ENCODE measurements at places on chromosomes 16 and 17. TPM values are rescaled to one million over a fixed set of nuclear protein-coding genes. Genes with fewer than 3 reads are reported as not detected.

Gene CES1
- not detected for total RNA-seq

Gene CLDN7
- total RNA-seq: 1.9 TPM

GRCh38 chr17:1029922-1030644 is 33.2 kb downstream of the TIMM22 start:
- DNase-seq: no peak

DNA sequence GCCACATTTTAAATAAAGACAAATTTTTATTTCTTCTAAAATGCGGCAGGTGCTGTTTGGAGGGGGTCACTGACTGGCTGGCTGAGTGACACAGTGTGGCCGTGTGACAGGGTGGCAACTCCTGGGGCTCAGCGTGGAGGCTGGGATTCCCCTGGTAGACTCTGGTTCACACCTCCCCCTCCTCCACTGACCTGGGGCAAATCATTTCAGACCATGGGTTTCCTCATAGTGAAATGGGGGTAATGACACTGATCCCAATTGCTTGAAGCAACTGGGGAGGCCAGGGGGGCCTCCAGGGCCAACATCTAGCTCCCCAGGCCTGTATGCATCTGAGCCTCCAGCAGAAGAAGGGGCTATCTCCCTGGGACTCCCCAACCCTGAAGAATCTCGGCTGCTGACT is 6.6 kb downstream of the HSD11B2 start:
- peak; percentile 40 for DNase-seq

DNA sequence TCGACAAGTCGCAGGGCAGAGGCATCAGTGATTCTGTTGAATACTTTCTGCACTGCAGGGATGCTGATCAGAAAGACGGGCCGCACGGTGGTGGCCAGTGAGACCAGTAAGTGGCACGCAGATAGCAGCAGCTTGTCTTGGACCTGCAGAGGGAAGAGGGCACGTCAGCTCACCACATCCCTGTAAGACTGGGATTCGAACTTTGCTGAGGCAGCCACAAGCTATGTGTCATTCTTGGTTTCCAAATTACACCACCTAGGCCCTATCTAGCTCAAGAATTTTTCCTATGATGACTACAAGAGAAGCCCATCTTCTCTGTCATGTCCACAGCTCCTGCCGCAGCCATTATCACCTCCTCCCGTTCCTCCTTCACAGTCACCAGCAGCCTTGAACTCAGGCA is 49.4 kb upstream of the GSG1L start:
- peak; percentile 59 for DNase-seq

DNA sequence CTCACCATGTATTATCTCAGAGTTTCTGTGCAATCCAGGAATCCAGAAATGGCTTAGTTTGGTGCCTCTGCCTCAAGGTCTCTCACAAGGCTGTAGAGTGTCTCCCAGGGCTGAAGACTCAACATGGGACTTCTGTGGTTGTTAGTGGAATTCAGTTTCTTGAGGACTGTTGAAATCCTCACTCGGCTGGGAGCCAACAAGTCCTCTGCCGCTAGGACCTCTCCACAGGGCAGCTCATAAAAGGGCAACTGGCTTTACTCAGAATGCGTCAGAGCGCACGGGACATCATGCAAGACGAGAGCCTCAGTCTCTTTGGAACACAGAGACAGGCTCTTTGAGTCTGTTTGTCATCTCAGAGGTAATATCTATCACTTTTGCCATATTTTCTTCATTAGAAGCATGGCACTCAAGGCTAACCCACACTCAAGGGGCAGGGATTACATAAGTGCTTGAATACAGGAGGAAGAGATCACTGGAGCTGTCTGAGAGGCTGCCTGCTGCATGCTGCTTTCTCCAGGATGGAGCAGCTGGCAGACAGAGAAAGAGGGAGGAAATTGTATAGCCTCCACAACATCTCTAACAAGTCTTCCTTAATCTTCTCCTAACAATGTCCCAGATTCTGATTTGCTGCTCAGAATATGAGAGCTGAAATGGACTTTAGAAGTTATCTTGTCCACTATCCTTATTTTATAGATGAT is 97.5 kb upstream of the ASIC2 start:
- no peak for DNase-seq

GRCh38 chr17:70013911-70014310 is 61.1 kb upstream of the KCNJ16 start:
- no peak for DNase-seq

DNA sequence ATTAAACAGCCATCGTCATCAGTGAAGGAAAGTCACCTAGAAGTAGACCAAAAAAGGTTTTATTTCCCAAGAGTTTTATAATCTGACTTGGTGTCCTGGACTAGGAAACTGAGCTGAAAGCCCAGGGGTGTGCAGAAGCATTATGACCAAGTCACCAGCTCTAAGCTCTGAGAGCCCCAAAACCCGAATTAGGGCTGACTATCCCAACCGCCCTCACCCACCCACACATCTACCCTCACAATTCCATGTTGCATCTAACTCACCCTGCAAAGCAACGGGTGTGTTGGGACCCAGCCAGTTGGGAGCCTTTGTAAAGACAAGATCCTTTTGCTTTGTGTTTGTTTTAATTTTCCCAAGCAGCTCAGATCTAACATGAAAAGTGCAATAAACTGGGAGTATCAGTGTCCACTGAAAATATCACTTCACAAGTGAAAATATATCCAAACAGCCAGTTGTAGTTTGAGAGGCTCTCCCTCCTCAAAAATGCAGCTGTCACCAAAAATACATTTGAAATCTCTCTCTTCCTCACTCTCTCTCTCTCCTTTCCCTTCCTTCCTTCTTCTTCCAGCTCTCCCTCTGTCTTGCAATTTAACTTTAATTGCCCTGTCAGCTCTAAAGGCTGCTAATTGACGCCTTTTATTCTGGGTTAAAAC is 16.2 kb upstream of the NOG start:
- no peak for DNase-seq

DNA sequence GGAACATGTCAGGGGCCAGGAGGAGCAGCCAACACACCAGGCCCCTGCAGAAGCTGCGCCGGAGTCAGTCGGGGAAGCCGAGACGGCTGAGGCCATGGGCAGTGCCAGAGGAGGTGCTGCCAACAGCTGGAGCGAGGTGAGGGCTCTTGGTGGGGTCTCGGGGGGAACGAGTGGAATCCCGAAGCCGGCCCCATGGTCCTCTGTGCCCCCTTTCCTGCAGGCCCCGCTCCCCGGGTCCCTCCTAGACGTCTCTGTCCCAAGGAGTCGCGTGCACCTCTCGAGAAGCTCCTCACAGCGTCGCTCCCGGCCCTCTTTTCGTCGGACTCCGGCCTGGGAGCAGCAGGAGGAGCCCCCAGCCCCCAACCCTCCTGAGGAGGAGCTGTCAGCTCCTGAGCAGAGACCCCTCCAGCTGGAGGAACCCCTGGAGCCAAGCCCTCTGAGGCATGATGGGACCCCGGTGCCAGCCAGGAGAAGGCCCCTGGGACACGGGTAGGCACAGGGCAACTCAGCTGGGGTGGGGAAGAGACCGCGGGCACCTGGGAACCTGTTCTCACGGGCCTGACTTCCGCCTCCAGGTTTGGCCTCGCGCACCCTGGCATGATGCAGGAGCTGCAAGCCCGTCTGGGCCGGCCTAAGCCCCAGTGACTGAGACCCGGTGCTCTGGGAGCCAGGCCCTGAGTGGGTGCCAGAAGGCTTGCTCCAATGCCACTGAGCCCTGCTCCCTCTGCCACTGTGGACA is 3.6 kb downstream of the APOBR start:
- DNase-seq: no peak

Gene FOXF1
- total RNA-seq: not detected

GRCh38 chr16:4940719-4941118 is 3.8 kb upstream of the PPL start:
- no peak for DNase-seq

Gene PRKCB
- total RNA-seq: 72.1 TPM

GRCh38 chr16:2236337-2237101 is at the start of gene DNASE1L2:
Gene DNASE1L2, plus strand, starts transcription at chr16:2236444. Its CDS starts 373 bp downstream, at chr16:2236817.
- no peak for DNase-seq

DNA sequence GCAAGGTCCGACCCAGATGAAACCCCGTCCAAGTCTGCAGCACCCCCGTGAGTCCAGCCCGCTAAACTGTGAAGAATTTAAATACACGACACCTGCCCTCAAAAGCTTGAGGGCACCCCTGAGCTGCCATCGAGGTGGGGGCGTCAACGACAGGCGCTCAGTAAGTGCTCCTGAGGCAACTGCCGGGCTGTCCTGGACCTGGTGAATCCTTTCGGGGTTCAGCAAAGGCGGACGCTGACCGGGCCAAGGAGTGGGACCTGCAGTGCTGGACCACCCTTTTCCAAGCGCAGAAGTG is 512 bp upstream of the ENDOV start:
- no peak for DNase-seq

Gene CRHR1
- not detected for total RNA-seq

Gene CALCOCO2
- 132 TPM for total RNA-seq

Gene FMNL1
- 689 TPM for total RNA-seq

GRCh38 chr16:4420505-4421105 is 4.2 kb upstream of the CORO7 start:
- DNase-seq: no peak

- no peak for DNase-seq
Observed at GRCh38 chr17:39110435-39111136, 40.9 kb downstream of the PLXDC1 start.

Gene NXPH3
- 1.2 TPM for total RNA-seq

GRCh38 chr16:74623839-74624235 is 16.9 kb upstream of the GLG1 start:
- no peak for DNase-seq

Gene SPIRE2
- total RNA-seq: 0.69 TPM

- DNase-seq: no peak
Observed at GRCh38 chr17:59607061-59607460, 12.6 kb upstream of the CLTC start.

Gene TPSB2
- total RNA-seq: 0.60 TPM

Gene CFAP52
- 0.28 TPM for total RNA-seq

Gene TLCD2
- total RNA-seq: 0.70 TPM

DNA sequence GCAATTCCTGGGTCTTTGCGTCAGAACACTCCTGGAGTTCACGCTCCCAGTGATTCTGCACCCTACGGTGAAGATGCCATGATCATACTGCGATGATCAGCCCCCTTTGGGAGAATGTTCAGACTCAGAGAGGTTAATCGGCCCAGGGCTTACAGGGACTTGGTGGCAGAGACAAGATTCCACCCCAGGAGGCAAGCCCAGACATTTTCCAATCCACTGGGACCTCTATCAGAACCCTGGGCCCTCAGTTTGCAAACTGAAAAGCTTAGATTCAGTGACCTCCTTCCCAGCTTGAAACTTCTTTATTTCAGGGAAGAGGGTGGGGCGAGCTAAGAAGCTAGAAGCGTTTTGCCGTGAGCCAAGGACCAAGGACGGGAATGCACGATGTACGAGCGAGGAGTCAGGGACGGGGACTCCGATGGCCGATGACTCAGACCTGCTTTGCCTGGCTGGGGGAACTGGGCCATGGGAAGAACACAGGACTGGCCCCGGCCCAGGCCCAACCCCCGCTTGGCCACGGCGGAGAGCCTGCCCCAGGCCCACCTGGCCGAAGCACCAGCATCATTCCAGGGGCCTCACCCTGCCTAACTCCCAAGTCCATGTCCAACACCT is 34.7 kb downstream of the SOCS3 start:
- DNase-seq: no peak

DNA sequence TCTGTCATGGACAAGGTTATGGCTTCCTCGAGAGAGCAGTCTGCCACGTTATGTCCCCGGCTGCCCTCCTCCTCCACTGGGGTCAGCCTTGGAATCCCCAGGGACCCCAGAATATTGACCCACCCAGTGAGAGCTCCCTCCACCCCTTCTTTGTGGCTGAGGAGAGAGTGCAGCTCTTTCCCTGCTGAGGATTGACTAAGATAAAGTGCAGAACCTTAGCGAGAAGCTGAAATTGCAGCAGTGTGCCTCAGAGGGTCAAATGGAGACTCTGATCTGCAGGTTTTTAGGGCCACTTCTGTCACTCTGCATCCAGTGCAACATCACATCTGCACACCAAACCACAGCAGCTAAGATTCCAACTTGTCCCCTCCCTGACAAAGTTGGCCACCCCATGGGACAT is 25.6 kb upstream of the PMFBP1 start:
- no peak for DNase-seq

DNA sequence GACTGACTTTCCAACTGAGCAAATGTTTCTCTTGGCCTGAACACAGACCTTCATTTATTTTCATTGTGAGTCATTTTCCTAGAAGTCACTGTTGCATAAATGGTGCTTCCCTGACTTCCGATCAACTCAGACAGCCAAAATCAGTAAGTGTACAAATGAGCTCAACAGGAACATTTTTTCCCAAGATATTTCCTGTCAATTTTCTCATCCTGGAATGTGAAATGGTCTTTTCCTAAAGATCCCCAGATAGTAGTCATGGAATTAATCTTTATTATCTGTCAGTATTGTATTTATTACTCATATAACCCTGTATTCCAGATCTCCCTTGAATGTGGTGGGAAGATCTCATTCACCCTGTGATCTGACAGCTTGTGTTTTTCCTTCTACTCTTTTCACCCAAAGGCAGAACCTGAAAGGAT is 360.3 kb upstream of the KIF2B start:
- no peak for DNase-seq

GRCh38 chr16:79535130-79535529 is 65.4 kb downstream of the MAF start:
- no peak for DNase-seq

GRCh38 chr17:6361733-6362132 is 73.2 kb downstream of the AIPL1 start:
- no peak for DNase-seq

GRCh38 chr16:49478107-49478506 is 104.5 kb downstream of the C16orf78 start:
- DNase-seq: no peak
